SK-MEL-5 (cell line): ENCODE measurements at places on chromosomes 1 and 21. TPM values are rescaled to one million over a fixed set of nuclear protein-coding genes. Genes with fewer than 3 reads are reported as not detected.

CACNA1E gene
- 0.11 and 0.18 TPM in 2 replicates for total RNA-seq

GPR3 gene
- 1.7 and 2.1 TPM in 2 replicates for total RNA-seq

SLC6A17 gene
- 5.7 and 6.9 TPM in 2 replicates for total RNA-seq

B3GALT5 gene
- not detected in 2 replicates for total RNA-seq

CLCA1 gene
- not detected in 2 replicates for total RNA-seq

DYNLT4 gene
- not detected in 2 replicates for total RNA-seq

NUAK2 gene
- 0.13 and 0.55 TPM in 2 replicates for total RNA-seq

- no peak for DNase-seq
Observed at GRCh38 chr1:14946011-14946359, 207.6 kb upstream of the TMEM51 start.

DNA sequence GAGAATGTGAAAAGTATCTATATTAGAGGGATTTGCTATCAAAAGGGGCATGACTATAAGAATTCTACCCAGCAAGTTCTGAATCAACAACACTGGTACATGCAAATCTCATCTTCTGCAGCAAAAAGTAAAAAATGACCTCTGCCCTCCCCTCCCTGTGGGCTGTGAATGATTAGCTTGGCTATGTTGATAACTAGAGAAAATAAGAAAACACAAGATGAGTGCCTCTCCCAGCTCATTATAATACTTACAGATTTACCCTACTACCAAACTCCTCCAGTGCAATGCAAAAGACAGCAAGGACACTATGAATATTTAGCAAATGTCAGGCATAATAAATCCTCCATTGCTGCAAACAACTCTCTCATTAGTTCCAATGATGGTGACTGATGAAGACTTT, 102.4 kb downstream of the SLC45A1 start:
- no peak for DNase-seq

GRCh38 chr1:166703726-166704462, 135.4 kb upstream of the POGK start:
- no peak for DNase-seq

GRCh38 chr1:234763910-234764309, 153.9 kb upstream of the IRF2BP2 start:
- no peak for DNase-seq

DNA sequence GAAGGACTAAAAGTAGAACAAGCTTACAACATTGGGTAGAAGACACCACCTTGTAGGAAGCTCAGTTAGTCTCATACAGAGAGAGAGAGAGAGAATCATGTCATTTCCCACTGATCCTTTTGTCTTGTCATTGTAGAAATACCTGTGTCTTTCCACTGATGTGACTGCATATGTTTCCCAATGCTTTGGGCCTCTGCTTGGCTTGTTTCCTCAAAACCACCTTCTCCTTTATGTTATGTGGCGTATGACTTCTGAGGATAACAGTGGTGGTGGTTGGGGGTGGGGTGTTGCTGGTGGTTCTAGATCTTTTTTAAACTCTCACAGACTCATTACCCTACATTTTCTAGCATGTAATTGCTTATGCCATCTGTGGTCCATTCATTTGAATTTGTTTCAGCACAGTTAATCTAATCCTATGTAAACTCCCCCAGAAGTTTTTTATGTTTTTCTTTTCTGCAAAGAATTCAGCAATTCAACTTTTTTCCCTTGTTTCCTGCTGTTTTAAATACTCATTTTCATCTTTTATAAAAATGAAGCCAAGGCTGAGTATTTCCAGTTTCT, 9.3 kb downstream of the RGL1 start:
- DNase-seq, result no peak

- no peak for DNase-seq
Observed at GRCh38 chr1:244601336-244601735, 51.6 kb upstream of the DESI2 start.

DNA sequence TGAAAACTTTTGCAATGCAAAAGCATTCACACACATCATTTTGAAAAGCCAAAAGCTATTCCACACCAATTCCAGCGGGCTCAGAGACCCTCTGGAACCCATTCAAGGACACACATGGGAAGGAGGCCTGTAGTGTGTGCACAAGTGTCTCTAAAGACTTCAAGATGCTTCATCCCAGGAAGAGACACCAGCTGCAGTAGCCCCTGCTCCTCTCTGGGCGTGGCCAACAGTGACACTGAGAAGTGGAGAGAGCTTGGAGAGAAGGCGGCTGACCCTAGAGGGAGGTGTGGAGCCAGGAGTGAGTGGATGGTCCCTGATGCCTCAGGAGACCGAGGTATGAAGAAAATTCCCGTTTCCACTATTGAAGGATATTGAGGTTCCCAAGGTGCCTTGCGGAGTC, 14.9 kb upstream of the TNNI1 start:
- DNase-seq, result peak; percentile 60

- DNase-seq, result no peak
Observed at GRCh38 chr1:3803905-3804626, 7.8 kb upstream of the LRRC47 start.

- DNase-seq, result no peak
Observed at GRCh38 chr1:31957701-31958674, 19.8 kb upstream of the PTP4A2 start.

DNA sequence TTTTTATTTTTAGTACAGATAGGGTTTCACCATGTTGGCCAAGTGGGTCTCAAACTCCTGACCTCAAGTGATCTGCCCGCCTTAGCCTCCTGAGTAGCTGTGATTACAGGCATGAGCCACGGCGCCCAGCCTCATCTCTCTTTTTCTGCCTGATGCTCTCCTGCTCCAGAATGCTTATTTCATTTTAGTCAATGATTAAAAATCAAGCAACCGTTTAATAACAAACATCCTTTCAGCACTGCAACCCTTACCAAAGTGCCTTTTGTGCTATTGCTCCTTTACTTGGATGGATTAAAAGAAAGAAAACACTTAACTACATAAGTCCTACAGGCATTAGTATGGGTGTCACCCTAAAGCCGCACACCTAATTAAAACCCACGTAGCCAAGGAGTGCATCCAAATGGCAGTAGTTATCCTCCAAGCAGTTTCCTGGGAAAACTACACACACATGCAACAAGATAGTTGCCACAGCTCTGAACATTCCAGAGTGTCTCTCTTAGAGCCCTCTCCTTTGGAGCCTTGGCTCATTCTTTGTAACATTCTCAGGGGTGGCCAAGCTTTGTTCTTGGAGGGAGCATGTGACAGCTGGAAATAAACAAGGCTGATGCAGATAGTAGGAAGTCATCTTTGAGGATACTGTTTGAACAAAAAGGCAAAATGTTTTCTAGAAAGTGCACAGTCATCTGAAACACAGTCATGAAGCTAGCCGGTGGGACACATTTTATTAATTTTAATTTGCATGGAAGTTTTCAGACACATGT, 51.2 kb downstream of the KCNJ15 start:
- DNase-seq, result no peak

DNA sequence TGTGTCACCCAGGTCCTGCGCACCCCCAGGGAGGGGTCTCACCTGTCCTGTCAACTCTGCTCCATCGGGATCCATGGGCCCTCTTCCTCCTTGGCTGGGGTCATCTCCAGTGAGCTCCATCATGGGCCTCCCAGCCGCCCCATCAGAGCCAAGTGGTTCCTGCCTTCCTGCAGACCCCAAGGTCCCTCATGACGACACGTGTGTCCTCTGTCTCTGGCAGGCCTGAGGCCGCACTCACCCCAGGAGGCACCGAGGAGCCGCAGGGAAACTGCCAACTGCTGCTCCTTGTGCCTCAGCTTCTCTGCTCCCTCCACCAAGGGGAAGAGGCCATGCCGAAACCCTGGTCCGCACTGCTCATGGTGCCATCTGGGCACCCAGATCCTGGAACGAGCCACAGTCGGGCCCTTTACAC, 46.8 kb downstream of the COL18A1 start:
- no peak for DNase-seq

DNA sequence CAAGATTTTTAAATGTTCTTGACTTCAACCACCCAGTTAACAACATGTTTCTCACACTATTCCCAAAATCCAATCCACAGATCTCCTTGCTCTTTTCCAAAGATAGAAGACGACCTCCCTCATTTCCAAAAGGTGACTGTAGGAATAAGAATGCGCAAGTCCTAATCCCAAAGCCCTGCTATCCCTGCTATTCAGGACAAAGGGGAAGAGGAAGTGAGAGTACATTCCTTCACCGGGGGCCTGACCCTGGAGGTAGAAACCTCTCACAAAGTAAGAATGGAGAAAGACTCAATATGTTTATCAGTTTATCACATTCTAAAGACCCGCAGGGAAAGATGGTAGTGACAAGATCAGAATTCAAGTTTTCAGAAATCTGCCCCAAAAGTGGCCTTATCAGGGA, 55.7 kb downstream of the PLEKHA6 start:
- no peak for DNase-seq

GRCh38 chr1:225657462-225657989, 4.6 kb upstream of the ENAH start:
- no peak for DNase-seq
